RWPE1 (cell line): ENCODE measurements at places on chromosomes 12 and 14.

GRCh38 chr12:10251669-10252068, 39.0 kb downstream of the GABARAPL1 start:
- DNase-seq = no peak

- no peak for DNase-seq
These were observed 91.1 kb downstream of the SRRM4 start for GRCh38 chr12:119072440-119072839.

DNA sequence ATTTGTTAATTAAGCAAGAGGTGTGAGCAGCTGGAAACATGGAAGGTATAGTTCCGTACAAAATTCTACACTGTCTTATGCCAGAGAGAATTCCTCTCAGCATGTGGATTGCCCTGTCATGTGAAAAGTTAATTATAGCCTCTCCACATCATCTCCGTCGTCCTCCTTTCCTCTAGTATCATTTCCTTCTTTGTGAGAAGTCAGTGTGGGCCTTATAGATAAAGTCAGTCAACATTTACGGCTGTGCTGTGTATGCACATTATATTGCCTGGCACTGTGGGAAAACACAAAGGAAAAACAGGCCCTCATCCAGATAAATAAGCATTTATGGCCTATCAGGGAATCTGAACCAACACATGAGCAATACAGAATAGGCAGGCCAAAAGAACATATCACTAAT, 236.6 kb downstream of the SEC23A start:
- DNase-seq = no peak

DNA sequence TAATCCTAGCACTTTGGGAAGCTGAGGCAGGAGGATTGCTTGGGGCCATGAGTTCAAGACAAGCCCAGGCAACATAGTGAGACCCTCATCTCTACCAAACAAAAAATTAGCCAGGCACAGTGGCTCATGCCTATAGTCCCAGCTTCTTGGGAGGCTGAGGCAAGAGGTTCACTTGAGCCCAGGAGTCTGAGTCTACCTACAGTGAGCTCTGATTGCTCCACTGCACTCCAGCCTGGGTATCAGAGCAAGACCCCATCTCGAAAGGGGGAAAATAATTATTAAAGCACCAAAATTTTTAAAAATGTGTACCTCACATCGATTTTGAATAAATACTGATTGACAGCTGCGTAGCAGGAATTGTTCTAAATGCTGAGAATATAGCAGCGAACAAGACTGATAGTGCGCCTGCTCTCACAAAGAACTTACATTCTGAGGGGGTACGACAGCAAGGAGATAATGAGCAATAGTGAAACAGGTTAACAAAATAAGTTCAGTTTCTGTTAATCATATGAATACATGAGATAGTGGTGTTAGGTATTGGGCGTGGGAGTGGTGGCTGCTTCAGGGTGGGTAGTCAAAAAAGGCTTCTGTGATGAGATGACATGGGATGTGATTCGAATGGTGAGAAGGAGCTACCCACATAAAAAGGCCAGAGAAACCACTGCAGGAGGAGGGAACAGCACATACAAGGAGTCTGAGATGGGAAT, 19.6 kb downstream of the HCFC2 start:
- DNase-seq = no peak

- DNase-seq = no peak
These were observed 569.6 kb downstream of the AACS start for GRCh38 chr12:125634813-125635212.

DNA sequence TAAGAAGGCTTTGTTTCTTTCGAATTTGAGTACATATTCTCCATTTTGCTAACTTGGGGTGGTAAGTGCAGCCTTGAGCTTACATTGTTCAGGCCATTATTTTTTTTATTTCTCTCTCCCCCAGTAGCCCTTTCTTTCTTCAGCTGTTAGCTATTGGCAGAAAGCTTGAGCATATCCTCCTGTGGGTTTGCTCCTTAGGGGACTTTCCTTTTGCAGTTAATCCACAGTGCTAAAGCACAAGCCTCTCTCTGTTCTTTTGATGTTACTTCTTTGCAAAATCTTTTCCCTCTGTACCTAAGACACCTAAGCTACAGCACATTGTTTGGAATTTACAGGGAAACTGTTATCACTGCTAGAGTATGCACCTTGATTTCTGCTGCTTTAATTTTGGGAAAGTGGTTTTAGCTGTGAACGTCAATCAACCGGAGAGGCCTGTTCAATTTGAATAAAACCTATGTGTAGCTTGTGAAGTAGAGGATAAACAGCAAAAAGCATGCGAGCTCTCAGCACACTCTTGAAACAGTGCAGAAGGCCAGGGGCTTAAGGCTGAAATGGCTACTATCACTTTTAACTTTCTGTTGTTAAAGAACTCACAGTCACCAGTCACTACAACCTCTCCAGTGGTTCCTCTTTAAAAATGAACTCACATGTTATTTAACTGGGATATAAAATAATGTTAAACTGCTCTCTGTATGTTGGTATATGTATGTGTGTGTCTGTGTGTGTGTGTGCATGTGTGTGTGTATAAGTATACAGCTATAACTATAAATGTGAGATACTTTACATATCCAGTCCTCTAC, 139.2 kb downstream of the PDZRN4 start:
- no peak for DNase-seq

GRCh38 chr12:100414739-100415138, 57.9 kb downstream of the SLC17A8 start:
- no peak for DNase-seq

DNA sequence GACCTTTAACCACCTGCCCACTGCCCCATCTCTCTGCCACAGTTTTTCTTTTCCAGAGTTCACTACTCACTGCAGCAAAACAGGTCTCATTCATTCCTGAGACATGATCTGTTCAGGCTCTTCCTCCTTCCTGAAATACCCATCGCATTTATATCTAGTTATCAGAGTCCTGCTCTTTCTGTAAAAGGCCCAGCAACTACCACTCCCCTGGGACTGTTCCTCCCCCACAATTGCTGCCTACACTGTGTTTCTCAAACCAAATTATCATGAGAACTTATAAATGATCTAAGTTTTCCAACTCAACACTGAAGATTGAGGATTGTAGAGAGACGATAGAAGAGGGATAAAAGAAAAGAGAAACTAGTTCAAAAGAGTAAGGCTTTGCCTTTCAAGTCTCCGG, 40.8 kb upstream of the EPS8 start:
- no peak for DNase-seq

- no peak for DNase-seq
These were observed 15.7 kb downstream of the NUBPL start for GRCh38 chr14:31576949-31577348.

GRCh38 chr12:19749906-19750574, 310.7 kb downstream of the AEBP2 start:
- no peak for DNase-seq

GRCh38 chr12:117985182-117985581, 16.4 kb upstream of the KSR2 start:
- DNase-seq = no peak

DNA sequence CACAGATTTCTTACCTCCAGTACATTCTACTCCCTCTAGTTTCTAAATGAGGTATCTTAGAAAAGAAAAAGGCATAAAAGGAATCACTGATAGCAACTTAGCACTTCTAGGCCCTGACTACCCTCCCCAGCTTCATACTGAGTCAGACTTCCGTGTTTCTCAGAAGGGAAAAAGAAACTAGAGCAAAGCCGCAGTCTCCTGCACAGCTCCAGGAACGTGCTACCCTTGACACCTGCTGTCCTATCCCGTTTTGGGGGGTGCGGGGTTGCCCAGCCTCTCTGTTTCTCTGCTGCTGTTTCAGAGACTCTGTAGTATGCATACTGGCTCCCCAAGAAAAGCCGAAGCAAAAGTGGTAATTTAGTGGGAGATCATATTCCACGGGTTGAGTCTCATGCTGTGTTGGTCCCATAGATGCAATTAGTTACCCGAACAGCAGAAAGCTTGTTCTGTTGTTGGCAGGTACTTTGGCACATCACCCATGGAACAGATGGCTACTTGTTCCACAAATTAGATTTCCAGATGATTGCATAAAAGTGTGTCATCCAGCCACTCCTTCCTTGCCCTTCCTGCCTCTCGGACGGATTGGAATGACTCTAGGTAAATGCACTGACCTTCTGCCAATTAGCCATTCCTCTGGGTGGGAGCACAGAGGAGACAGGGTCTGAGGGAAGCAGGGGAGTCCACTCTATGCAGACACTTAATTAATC, 438.1 kb downstream of the FUT8 start:
- DNase-seq = no peak

DNA sequence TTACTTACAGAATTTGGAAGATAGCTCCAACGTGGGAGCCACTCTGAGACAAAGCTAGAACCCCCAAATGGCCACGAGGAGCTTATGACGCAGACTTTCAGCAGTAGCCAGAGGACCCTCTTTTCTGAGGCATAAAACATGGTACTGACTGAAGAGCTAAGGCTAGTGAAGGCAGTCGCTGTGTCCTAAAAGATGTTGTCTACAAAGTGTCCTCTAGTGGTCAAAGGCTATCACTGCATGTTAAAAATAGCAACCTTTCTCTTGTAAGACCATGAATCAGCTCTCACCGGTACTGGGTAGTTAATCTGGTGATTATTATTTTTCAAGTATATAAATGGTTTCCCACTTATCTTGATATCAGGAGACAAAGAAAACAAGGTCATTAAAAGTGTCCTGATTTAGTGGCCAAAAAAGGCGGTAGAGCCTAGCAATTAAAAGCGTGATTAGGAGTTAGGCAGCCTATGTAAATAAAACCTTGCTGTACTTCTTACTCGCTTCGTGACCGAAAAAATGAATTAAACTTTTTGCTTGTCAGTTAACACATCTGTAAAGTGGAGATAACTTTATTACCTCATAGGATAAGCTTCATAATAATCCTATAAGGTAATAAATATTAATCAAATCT, 47.0 kb upstream of the LGR5 start:
- peak; percentile 59 for DNase-seq

DNA sequence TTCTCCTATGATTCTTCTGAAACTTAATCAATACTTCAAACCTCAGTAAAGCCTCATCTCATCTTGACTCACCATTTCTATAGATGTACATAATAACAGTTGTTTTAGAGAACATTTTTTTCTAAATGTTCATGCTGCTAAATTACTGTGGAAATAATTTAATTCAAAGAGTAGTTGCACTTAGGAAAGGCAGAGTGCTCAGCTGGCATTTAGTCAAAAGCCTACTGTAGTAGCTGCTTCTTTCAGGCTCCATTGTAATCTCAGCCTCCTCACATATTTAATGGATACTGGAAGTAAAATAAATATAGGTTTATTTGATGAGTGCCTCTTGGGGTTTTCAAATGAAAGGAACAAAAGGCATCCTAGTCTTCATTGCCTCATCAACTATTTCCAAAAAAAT, 325.0 kb downstream of the CCER1 start:
- no peak for DNase-seq

DNA sequence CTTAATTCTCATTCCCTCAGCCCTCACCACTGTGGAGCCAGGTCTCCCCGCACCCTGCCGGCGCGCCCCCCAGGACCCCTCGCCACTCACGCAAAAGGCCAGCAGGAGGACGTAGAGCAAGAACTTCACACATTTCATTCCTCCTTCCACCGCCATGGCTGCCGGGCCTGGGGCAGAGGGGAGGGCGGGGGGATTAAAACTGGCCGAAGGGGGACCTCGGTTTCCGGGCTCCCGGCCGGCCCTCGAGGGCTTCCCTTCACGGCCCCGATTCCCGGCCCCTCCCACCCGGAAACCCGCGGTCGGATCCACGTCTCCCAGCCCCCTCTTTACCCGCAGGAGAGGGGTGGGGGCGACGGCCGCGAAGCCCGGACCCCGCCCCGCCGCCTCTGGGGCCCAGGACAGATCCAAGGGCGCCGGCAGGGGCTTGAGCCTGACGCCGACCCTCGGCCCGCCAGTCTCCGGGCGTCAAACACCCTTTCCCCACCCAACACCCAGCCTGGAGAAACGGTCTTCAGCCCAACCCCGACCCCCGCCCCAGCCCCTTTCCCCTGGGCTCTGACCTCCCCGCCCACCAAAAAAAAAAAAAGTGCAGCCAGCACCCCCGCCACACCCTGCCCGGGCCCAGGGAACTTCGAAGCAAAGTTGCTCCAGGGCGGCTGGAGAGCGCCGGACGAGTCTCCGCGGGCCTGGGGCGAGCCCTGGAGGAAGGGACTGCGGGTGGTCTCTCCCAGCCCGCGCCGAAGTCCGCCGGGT, 447 bp downstream of the CD63 start:
- peak; percentile 55 for DNase-seq

- no peak for DNase-seq
These were observed 17.3 kb upstream of the TC2N start for GRCh38 chr14:91884664-91885063.

DNA sequence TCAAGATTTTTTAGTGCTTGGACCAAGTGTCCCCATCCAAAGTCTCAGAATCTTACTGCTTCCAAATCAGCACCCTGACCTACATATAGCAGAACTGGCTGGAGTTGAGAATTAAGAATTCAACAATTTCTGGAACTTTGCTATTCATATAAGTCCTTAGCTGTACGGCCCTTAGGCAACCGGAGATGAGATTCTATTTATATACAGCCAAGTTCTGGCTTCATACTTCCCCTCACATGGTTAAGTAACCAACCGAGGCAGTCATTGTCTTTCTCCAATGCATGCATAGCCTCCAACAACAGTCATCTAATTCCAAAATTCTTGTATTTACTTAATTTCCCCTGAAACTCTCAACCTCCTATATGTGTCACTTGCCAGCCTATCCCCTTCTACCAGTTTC, 76.6 kb downstream of the SINHCAF start:
- DNase-seq = no peak

DNA sequence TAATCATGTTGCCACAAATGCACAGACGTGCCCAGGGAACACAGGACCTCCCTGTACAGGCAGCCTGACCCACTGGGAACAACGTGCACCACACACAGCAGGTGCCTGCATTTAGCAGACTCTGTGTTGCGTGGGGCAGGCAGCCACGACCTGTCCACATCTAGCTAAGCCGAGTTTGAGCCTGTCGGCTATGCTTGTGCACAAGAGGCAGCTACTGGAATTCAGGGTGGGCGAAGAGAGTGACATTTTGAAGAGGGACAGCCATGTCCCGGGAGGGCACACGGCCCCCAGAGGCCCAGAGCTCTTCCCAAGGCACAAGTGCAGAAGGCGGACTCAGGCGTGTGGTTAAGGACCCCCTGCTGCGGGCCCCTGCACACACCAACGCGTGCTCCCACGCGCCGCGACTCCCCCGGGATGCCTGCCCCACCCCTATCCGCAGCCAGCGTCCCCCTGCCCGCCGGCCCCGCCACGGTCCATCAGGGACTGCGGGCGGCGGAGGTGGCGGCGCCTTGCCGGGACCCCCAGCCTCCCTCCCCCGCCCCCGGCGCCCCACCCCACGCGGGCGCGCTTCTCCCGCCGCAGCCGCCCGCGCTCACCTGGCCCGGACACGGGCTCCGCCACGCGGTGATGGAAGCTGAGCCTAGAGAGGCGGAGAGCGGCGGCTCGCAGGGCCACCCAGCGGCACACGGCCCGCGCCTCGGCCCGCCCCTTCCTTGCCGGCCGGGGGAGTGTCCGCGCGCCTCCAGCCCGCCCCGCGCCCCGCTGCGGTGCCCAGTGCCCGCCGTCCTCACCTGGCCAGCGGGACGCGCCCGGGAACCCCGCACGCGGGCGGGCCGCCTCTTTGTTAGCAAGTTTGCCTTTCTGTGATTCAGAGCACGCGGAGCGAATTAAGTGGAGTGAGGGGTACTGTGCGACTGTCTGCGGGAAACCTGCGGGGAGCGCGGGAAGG, 125.3 kb upstream of the PRMT8 start:
- DNase-seq = peak; percentile 64
